ENCODE measurements at places on chromosomes 6 and 20.

- DNase-seq: no peak
Measured at GRCh38 chr6:92468066-92468465, 951.3 kb downstream of the EPHA7 start.

GRCh38 chr6:6026513-6027205 lies 19.9 kb upstream of the NRN1 start:
- no peak for DNase-seq

DNA sequence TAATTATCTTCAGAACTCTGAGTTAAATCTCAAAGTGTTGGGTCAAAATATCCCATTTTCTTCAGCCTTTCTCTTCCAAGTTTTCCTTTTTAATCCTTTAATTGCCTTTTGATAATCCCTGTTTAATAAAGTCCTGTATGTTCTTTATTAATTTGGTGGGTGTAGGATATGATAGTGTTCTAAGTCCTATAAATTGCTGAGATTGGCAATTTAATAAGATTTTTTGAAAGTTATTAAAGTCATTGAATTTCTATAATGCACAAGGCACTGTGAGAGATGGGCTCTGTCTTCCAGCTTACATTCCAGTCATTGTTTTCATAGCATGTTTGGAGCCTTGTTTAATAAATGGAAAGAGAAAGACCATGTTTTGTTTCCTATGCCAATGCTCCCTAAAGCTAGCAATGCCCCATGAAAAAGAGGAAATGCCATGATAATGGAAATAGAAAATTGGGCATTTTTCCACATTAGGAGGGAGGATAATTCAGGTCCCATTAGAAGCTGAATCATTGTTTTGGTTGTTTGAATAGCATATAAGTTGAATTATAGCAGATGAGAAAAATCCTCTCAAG lies 404.8 kb downstream of the CD109 start:
- DNase-seq: no peak

GRCh38 chr6:11251553-11252360 lies 19.3 kb upstream of the NEDD9 start:
- no peak for DNase-seq

DNA sequence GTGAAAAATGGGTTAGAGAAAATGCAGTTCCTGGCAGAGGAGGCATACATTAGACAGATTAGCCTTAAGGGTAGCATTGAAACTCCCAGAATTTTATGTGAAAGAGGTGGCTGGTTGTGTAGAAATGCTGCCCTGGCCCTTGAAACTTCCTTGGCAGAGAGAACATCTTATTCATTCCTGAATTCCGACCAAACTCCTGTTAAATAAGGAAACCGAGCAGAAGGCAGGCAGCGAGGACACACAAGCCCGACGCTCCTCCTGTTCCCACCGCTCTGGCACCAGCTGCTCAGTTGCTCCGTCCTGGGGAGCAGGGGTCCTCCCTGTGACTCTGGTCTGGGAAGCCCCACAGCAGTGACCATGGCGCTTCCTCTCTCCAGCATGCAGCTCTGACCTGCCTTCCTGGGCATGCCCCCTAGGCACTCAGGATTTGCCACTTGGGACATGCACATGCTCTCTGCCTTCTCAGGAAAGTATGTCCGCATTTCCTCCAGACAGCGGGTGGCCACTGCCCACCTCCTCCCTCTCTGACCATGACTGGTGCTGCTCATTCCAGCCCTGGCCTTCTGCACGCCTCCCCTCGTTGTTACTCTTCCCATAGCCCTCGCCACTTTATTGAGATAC lies 35.2 kb upstream of the CLDN20 start:
- DNase-seq: no peak

- DNase-seq: no peak
Measured at GRCh38 chr6:4441981-4442434, 306.6 kb upstream of the ECI2 start.

DNA sequence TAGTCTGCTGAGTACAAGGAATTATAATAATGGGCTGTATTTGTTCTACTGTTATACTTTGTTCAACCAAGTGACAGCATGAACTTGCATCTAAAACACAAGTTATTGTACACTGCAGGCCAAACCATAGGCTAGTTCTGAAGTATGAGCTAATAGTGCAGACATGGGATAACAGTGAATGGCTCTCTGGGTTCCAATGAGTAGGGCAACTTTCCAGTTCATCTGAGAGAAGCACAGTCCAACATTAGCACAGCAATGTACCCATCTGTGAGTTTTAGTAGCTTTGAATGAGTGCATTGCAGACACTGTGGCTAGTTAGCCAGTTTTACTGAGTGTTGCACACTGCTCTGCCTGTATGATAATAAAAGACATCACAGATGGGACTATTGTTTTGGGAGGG lies 56.5 kb upstream of the FUT9 start:
- no peak for DNase-seq

- no peak for DNase-seq
Measured at GRCh38 chr20:40519918-40520317, 169.1 kb downstream of the MAFB start.

DNA sequence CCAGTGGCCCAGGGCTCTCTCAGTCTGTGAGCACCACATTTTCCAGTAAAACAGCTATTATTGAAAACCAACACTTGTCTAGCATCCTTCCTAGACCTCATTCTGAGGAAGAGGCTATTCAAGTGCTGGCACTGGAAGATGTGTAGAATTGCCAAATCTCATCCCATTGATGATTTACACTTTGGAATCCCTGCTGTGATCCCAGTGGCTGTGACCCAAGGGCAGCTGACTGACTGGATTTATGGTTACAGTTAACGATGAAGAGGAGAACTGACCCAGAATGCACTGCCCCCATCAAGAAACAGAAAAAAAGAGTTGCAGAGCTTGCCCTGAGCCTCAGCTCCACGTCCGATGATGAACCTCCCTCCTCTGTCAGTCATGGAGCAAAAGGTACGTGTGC lies 2.4 kb downstream of the CMTR1 start:
- no peak for DNase-seq

- no peak for DNase-seq
Measured at GRCh38 chr6:105539911-105540310, 137.0 kb upstream of the PREP start.

- DNase-seq: no peak
Measured at GRCh38 chr20:51757226-51757625, 11.0 kb downstream of the ATP9A start.

DNA sequence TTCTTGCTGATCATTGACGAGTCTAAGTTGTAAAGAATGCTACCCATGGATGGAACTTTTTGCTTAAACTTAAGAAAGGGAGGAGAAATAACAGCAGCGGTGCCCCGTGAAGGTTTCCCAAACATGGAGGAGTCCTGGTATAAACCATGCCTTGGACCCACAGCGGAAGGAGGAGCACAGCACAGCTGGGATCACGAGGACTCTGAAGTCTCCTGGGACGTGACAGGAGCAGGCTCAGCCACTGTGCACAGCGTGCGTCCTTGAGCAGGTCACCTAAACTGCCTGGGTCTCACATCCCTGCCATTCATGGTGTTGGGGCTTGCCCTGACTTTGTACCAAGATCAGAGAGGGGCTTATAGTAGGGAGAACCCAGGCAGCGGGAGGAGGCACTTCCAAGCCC lies 56.1 kb upstream of the UNC93A start:
- DNase-seq: no peak

- DNase-seq: no peak
Measured at GRCh38 chr6:91317247-91317835, 730.5 kb upstream of the MAP3K7 start.
